GM18507 (cell line): ENCODE measurements at places on chromosomes 2 and 18.

DNA sequence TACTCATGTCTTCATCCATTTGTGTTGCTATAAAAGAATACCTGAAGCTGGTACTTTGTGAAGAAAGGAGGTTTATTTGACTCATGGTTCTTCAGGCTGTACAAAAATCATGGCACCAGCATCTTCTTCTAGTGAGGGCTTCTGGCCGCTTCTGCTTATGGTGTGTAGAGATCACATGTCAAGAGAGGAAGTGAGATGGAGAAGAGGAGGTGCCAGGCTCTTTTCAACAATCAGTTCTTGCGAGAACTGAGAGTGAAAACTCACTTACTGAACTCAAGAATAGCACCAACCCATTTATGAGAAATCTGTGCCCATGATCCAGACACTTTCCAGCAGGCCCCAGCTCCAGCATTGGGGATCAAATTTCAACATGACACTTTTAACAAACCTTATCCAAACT, 30.0 kb upstream of the BARD1 start:
- DNase-seq = no peak

- no peak for DNase-seq
Measured at GRCh38 chr18:25164848-25165811, 186.8 kb downstream of the ZNF521 start.

DNA sequence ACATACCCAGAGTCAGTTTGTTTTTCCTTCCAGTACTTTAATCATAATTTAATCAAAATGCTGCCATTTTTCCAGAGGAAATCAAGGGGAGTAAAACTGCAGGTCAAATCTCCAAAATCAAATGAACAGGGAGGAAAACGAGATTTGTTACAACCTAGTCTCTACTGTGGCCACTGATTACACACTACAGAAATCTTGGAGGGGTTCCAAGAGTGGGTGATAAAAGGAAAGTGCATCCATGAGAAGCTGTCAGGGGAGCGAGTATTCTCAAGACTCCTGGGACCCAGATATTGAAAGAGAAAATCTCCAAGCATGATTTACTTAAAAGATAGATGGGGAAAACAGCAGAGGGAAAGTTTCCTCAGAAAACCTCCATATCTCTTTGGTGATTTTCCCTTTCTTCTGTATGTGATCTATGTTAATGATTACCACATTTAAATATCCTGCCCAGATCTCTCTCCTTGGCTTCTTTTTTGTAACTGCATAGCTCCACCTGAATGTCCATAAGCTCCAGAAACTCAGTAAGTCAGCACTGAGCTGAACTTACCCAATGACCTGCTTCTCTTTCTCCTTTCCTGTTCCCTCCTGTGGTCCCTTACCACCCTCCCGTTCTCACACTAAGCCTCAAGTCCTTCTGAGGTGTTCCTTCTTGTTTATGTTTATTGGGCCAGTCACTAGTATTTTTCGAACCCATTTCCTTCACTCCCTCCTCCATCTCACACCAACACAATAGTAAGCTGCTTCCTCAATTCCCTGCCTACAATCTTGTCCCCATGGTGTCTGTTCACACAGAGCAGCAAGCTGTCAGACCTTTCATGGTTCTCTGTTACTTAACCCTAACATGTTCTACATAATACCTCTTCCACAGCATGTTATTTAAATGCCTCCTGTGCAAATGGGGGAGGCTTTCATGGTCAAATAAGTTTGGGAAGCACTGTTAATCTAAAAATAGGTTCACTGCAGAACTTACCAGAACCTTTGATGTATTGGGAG, 73.9 kb upstream of the TWSG1 start:
- DNase-seq = no peak

- DNase-seq = no peak
Measured at GRCh38 chr2:60379684-60380083, 173.8 kb downstream of the BCL11A start.

DNA sequence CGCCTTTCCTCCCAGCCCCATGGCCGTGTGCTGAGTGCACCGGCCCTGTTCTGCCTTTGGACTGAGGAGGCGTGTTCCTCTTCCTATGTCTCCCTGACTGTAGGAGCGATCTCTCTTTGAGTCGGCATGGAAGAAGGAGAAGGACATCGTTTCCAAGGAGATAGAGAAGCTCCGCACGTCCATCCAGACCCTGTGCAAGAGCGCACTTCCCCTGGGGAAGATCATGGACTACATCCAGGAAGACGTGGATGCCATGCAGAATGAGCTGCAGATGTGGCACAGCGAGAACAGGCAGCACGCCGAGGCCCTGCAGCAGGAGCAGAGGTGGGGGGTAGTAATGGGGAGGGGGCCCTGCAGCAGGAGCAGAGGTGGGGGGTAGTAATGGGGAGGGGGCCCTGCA, 29.4 kb upstream of the ASB1 start:
- no peak for DNase-seq

- DNase-seq = no peak
Measured at GRCh38 chr2:238854699-238855229, 6.9 kb downstream of the TWIST2 start.

GRCh38 chr18:35519148-35519899, 21.6 kb upstream of the INO80C start:
- no peak for DNase-seq

DNA sequence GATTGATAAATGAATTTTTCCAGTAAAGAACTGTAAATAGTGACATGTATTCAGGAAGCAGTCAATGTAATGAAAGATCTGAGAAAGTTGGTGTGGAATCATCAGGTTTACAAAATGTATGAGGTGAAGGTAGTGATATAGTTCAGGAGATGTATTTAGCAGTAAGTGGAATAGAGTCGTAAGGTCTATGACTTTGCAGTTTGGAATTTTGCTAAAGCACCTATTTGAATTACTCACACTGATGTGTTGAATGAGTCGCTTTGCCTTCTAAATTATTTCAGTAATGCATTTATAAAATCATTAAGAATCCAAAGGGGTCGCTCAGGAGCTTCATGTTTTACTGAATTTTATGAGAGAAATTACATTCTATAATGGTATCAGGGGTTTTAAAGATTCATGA, 713.7 kb downstream of the DSC3 start:
- no peak for DNase-seq

- no peak for DNase-seq
Measured at GRCh38 chr2:160666154-160667060, 172.8 kb upstream of the RBMS1 start.

GRCh38 chr2:100062336-100062735, 80.1 kb downstream of the AFF3 start:
- no peak for DNase-seq

DNA sequence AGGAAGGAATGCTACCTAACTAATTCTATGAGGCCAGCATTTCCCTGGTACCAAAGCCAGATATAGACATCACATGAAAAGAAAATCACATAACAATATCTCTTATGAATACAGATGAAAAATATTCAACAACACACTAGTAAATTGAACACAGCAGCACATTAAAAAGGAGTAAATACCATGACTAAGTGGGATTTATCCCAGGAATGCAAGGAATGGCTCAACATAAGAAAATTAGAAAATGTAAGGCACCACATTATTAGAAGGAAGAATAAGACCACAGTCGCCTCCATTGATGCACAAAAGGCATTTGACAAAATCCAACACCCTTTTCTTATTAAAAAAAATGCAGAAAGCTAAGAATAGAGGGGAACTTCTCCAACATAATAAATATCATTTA, 133.9 kb downstream of the TTC32 start:
- no peak for DNase-seq

- no peak for DNase-seq
Measured at GRCh38 chr2:98508709-98509066, 64.0 kb downstream of the INPP4A start.

DNA sequence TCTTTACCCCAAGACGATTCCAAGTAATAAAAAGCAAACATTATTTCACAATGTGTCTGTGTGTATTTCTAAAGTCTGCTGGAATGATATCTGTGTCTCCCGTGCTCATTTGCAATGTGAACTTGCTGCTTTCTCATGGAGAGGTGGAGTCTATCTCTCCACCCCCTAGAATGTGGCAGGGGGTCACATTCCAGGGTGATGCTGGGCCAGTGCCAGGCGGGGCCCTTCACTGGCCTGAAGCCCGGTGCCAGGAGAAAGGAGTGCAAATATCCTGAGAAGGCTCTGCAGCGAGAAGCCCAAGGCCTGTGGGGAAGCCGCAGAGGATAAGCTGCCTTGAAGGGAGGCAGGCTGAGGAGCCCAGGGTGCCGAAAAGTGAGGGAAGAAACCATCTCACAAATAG, 26.8 kb upstream of the LDLRAD4 start:
- DNase-seq = no peak

GRCh38 chr2:216932113-216932862, 72.4 kb upstream of the TNP1 start:
- no peak for DNase-seq

GRCh38 chr2:96842600-96842999, 1.2 kb downstream of the ANKRD23 start:
- DNase-seq = no peak

DNA sequence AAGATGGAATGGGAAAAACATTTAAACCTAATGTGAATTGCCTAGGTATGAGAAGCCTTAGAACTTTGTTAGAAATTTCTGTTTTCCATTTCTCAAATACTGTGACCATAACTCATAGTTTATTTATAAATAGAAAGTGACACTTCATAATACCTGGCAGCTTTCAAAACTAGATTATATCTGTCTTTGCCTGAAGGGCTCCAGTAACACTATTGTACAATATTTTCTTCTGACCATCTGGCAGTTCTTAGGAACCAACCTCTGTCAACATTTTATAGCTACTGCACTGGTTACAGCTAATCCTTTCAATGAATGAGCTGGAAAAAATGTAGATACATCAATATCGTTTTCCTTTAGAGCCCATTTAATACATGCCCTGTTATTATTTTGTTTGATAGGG, 237.4 kb downstream of the CAMKMT start:
- no peak for DNase-seq

GRCh38 chr18:58535340-58536201, 93.3 kb downstream of the ALPK2 start:
- DNase-seq = peak; percentile 54

- no peak for DNase-seq
Measured at GRCh38 chr2:96692094-96692971, 47.5 kb downstream of the LMAN2L start.

DNA sequence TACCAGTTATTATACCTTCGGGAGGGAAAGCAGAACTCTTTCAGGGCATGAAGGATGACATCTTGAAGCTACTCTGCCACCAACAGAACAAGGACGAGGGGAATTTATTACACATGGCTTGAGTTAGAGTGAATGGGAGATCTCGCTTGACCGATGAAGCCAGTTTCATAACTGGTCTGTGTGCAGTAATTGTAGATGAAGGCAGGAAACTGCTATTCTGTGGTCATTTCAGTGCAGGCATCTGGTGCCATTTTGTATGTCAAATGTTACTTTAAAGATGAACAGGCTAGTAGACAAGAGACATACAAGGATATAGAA, 20.5 kb downstream of the GREB1 start:
- DNase-seq = no peak

DNA sequence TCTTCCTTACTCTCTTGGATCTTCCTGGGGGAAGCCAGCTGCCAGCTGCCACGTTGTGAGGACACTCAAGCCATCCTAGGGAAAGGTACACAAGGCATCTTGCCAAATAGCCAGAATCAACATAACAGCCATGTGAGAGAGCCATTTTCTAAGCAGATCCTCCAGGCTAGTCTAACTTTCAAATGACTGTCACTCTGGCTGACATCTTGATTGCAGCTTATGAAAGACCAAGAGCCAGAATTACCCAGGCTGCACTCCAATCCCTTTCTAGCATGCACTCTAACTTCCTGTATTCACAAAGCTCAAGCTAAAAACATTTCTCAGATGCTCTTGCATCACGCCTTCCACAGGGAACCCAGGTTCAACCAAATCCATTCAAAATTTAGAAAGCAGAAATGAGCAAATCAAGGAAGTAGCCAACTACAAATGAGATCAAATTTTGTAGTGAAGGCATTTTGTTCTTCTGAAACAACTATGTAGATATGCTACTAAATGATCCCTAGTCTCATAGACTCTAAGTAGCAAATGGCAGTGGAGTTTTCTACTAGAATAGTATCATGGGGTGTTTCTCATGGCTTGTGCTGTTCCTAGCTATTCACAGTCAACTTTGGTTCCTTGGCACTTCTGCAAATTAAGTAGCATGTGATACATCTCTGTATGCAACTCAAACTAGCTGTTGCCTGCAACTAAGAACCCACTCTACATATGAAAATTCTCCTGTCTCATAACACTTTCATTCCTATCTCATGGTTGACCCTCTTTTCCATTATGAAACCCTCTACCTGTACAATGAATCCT, 281.9 kb downstream of the ZEB2 start:
- no peak for DNase-seq

GRCh38 chr18:1993866-1994265, 577.4 kb downstream of the METTL4 start:
- DNase-seq = no peak

GRCh38 chr2:237701859-237702390, 74.5 kb downstream of the LRRFIP1 start:
- no peak for DNase-seq

- no peak for DNase-seq
Measured at GRCh38 chr2:117432746-117433145, 381.7 kb upstream of the DDX18 start.

DNA sequence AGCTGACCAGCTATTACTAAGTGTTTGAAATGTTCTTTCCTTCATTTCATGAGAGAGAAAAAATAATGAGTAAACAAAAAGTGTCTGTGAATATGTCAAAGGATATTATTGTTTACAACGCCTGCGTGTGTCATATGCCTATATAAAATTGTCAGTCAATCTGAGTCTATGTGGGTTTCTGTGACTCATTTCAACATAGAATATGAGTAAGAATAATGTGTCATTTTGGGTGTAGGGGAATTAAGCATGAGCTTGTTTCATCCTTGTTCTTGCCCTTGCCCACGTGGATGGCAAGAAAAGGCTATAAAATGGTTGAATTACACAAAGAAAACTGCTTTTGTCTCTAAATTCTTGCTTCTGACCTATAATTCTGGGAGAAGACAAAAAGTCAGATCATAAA, 466.0 kb downstream of the PTH2R start:
- DNase-seq = no peak

DNA sequence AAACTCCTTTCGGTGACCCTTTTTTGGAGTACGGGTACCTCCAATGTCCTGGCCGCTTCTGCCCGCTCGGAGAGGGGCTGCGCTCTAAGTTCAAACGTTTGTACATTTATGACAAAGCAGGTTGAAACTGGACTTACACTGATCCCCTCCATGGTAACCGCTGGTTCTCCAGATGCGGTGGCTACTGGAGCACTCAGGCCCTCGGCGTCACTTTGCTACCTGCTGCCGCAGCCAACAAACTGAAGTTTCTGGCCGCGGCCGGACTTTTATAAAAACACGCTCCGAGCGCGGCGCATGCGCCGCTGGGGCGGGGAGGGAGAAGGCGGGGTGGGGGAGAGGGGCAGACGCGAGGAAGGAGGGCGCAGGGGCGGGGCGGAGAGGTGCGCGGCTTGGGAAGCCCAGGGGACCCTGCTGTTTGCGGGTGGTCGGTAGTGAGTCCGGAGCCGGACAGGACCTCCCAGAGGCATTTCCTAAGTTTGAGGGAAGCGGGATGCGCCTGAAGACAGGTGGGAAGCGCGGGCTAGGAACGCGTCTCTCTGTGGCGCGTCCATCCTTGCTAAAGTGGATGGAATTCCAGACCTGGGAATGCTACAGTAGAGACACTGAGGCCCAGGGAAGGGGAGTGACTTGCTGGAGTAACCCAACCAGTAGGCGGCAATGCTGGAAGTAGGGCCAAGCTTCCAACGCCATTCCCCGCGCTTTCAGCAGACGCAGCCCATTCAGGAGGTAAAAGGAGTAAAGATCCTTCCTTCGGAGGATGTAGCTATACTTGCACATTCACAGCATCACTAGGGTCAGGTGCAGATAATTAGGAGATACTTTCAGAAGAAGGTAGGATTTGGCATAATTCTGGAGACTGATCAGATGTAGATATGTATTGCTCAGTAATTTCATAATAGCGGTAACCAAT, at the start of gene CXCR4:
CXCR4 (minus strand) TSS at position 241 of the 910 bp plus-strand sequence; CDS start at position 152, 89 bp downstream.
- peak; percentile 78 for DNase-seq
